Omental fat pad (tissue), 4 donors: ENCODE measurements at places on chromosomes 16 and 17.

GRCh38 chr17:42097691-42098631, at the start of gene ZNF385C:
TSS of gene ZNF385C (minus strand) at chr17:42098473. CDS start at chr17:42063056, 35,417 bp downstream.
- DNase-seq = no peak

DNA sequence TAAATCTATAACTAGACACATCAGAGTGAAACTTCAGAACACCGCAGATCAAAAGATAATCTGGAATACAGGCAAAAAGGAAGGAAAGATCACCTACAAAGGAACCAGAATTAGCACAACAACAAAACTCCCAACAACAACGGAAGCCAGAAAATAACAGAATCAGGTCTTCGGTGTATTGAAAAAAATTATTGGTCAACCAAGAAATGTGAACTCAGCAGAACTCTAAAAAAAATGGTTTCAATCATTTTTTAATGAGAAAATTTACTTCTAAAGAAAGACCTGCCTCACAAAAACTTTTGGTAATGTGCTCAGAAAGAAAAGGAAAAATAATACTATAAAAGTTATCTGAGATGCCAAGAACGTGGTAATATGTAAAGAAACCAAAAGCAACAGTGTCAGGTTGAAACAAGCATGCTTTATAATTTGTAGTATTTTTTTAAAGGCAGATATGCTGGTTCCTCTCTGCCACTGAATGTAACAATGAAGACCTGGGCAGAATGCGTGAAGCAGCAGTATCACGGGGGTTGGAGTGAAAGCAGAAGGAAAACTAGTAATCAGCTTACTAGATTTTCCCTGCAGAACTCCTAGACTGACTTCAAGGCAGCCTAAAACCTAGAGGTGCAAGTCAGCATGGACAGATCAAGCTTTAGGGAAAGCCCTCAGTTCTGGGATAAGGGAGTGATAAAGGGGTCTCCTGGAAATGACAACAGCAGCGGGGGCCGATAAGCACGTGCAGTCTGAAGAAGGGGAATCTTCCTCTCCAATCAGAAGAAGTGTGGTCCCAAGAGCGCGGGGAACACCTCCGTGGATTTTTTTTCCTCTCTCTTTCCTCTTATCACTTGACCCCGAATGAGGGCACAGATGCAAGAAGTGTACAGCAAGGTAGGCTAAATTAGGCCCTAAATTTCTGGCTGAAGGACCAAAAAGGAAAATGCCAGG, 80.9 kb upstream of the TEKT1 start:
- no peak for DNase-seq

GRCh38 chr16:85926370-85926769, 27.4 kb downstream of the IRF8 start:
- no peak for DNase-seq

DNA sequence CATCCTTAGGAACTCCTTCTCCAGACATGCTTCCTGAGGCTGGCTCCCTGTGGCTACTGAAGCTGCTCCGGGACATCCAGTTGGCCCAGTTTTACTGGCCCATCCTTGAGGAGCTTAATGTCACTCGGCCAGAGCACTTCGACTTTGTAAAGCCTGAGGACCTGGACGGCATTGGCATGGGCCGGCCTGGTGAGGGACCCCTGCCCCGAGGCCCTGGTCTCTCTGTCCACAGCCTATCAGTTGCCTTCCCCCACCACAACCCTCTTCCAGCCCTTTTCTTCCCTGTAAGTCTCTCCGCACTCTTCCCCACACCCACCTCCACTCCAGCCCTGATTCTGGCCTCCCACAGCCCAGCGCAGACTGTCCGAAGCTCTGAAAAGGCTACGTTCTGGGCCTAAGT, 2.0 kb downstream of the TNK1 start:
- no peak for DNase-seq

DNA sequence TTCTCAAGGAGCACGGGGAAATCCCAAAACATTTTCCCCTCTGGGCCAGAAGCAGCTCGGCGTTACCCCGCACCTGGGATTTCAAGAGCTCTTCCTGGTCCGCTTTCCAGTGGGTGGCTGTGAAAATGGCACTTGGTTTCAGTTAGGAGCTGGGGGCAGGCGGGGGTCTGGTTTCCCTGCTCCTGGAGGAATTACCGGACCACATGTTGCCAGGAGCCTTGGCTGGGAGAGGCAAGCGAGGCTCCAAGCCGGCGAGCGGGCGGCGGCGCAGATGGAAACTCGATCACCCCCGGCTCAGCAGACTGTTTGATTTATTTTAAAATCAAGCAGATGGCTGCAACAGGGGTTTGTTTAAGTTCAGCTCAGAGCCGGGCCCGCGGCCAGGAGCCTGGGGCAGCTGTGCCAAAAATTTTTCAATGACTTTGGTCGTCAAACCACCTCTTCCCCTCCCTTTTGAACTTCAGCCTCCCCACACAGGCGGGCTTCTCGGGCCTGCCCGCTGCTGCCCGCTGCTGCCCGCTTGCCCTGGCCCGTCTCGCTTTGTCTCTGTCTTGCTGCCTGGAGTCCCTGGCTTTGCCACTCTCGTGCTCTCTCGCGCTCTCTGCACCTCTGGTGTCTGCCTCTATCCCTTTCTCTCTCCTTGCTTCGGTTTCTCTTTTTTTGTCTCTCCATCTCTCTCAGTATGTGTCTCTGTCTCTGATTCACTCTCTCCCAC, 108.0 kb upstream of the CIBAR2 start:
- no peak for DNase-seq

DNA sequence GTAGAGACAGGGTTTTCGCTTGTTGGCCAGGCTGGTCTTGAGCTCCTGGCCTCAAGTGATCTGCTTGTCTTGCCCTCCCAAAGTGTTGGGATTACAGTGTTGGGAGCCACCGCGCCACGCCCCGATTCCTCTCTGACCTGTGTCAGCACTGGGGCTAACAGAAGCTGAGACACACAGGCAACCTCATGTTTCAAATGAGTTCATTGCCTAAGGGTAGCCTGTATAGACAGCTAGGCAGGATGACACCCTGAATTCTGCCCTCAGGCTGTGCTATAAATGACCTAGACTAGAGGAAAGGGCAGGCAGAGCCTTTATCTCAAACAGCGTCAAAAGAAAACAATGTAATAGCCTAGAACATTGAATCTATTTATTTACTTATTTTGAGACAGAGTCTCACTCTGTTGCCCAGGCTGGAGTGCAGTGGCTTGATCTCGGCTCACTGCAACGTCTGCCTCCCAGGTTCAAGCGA, 2.3 kb upstream of the CDK3 start:
- no peak for DNase-seq

GRCh38 chr17:57943645-57944044, 11.6 kb downstream of the CUEDC1 start:
- DNase-seq = no peak

GRCh38 chr17:12667299-12667958, 1.7 kb downstream of the MYOCD start:
- no peak for DNase-seq

DNA sequence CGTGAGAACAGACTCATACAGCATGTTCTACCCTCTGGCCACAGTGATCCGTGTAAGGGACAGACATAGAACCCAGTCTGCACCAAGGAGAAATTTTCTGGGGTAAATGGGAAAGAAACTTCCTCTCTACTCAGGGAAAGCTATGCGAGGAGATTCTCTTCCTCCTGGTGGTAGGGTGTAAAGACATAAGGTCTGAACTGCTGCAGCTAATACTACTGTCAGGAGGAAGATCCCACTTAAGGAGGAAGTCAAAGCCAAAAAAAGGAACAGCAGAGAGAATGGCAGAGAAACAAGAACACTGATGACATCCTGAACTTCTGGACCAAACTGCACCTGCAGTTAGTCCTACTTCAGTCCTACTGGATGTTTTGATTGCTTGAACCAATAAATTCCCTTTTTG, 7.1 kb upstream of the TM4SF5 start:
- DNase-seq = no peak

DNA sequence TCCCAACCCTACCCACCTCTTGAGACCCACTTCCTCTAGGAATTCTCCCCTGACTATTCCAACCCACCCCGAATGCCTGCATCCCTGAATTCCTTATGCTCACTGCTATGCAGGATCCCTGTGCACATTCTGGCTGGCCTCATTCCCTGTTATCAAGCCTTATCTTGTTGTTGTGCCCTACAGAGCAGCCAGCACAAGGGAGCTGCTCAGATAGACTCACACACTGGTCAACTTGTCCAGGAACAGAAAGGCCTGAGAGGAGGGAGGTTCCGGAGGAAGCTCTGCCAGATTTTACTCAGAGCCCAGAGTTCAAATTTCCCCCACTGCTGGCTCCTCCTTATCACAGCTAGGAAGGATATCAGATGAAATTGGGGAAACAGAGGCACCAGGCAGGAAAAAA, 24.8 kb upstream of the MYO18A start:
- DNase-seq = no peak

DNA sequence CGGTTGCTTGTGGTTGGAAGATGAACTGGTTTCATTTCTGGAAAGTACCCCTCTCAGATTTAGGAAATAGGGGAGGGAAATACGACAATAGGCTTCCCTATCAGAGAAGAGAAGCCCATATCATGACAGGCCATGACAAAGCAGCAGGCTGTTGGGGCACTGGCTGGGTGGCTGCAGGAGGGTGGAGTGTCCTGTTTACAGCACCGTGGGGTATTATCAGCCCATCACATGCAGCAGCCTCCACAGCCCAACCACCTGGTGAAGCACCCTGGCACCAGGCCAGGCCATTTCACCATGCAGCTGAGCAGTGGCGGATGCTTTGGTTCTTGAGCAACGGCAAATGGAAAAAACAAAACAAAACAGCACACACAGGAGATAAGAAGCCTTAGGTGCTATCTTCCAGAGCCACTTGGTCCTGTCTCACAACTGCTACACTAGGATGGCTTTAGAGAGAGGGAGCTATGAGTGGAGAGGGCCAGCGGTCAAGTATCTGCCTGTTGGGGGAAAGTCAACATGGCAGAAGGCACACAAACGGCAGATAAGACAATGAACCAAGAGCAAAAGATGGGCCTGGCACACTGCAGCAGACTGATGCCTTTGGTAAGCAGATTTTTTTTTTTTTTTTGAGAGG, 24.2 kb downstream of the FAM117A start:
- DNase-seq = peak; percentile 71

DNA sequence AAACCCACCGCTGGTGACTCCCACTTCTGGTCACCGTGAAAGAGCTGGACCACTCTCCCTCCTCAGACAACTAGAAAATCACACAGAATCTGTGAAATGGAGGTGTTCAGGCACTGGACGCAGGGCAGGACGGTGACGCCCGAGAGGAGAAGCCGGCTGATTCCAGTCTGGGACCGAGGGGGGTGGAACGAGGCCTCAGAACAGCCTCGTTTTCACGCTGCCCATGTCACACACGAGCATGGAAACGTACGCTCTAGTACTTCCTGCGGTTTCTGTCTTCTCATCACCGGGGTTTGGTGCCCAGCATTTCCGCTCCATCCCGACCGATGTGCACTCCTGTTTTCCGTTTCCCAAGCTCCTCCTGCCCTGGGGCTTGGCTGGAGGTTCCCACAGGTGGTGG, 101.8 kb upstream of the METRNL start:
- DNase-seq = no peak

- DNase-seq = no peak
These were observed 41.6 kb downstream of the KIAA0513 start for GRCh38 chr16:85069171-85069570.

- DNase-seq = no peak
These were observed at the start of gene MC1R for GRCh38 chr16:89918453-89919347. TSS of gene MC1R (plus strand) at chr16:89918862. CDS start at chr16:89919259, 397 bp downstream.

DNA sequence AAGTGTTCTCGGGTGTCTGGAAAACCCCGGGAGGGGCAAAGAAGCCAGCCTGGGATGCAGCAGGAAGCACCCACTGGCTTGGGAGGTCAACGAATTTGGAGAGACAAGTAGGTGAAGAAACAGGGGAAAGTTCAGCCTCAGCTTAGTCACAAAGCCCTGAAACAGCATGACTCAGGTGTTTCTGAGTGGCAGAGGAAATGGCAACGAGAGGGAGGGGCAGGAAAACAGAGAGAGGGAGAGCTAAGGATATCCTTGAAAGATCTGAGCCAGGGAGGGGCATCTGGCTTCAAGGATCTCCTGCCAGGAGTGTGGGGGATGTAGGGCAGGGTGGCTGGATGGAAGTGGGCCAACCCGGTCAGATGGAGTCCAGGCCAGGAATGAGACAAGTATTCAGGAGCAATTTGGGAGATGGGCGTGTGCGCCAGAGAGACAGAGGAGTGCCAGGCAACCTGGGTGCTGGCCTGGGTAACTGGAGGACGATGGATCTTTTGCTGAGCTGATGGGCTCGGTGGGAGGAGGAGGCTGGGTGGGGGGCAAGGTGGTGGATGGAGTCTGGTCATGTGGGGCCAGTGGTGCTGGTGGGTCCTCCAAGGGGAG, 27.2 kb downstream of the ABCC3 start:
- DNase-seq = peak; percentile 41

- DNase-seq = no peak
These were observed 49.9 kb downstream of the MAP2K4 start for GRCh38 chr17:12070561-12070960.

DNA sequence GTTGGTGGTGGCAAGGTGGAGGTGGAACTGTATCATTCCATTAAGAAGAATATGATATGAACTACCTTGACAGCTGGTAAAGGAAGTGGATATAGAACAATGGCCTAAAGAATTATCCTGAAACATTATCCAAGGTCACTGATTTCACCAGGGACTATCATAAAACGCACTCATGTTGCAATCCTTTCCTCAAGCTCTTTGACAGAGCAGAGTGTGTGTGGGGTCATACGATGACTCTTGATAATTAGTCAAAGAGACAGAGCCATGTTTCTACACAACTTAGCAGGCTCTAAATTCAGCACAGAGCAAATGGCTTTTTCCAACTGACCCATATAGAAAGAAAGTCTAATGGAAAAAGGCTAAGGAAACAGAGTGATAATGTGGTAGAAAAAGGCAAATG, 126.4 kb upstream of the ANKFN1 start:
- DNase-seq = no peak

- no peak for DNase-seq
These were observed 19.1 kb downstream of the CDIP1 start for GRCh38 chr16:4519274-4520058.

- DNase-seq = no peak
These were observed 24.8 kb downstream of the MYO18A start for GRCh38 chr17:29155227-29155965.

- no peak for DNase-seq
These were observed 6.6 kb upstream of the ARMC5 start for GRCh38 chr16:31452631-31453106.

- no peak for DNase-seq
These were observed 12.5 kb downstream of the ZSCAN32 start for GRCh38 chr16:3388325-3388724.

GRCh38 chr16:89574681-89575246, 794 bp upstream of the CPNE7 start:
- no peak for DNase-seq

- DNase-seq = no peak
These were observed 25.9 kb downstream of the RNF213 start for GRCh38 chr17:80286638-80286960.

GRCh38 chr17:19017804-19018599, 13.4 kb upstream of the FAM83G start:
- DNase-seq = no peak

GRCh38 chr17:17275971-17276370, 5.1 kb downstream of the COPS3 start:
- no peak for DNase-seq

GRCh38 chr17:79461041-79461440, 149.8 kb downstream of the RBFOX3 start:
- DNase-seq = no peak
